ENCODE measurements at places on chromosomes 6 and 20. TPM values are rescaled to one million over a fixed set of nuclear protein-coding genes. Genes with fewer than 3 reads are reported as not detected.

GRCh38 chr6:121579478-121579877, 144.0 kb downstream of the GJA1 start:
- no peak for DNase-seq

- DNase-seq, result no peak
These were observed 154.5 kb upstream of the PRND start for GRCh38 chr20:4567170-4567569.

DNA sequence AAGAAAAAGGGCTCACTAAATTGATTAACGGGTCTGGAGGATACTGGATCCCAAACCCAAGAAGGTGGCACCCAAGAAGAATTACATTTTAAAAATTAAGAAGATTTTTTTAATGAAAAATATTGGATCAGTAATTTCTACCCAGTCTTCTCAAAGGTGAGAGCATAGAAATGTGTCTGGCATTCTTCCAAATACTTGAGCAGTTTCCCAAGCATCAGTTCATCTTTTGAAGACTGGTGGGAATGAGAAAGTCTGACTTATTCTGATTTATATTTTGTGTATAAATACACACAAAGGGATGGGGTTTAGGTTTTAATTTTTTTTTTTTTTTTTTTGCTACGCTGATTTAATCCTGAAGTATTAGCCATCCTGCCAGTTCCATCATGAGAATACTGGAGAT, 3.3 kb downstream of the MGME1 start:
- no peak for DNase-seq

The DNAH8 gene
- 0.24 TPM for total RNA-seq

GRCh38 chr6:43221046-43221972, 8.0 kb downstream of the DNPH1 start:
- DNase-seq, result no peak

- DNase-seq, result no peak
These were observed 336.3 kb upstream of the NOX3 start for GRCh38 chr6:155791891-155792290.

The MMP24 gene
- total RNA-seq, result 0.24 TPM

The WFDC12 gene
- total RNA-seq, result not detected

The GSTA1 gene
- total RNA-seq, result not detected

The PI16 gene
- total RNA-seq, result 16.1 TPM

- DNase-seq, result peak; percentile 50
These were observed 1.7 kb downstream of the NUDT3 start for GRCh38 chr6:34390531-34391472.

DNA sequence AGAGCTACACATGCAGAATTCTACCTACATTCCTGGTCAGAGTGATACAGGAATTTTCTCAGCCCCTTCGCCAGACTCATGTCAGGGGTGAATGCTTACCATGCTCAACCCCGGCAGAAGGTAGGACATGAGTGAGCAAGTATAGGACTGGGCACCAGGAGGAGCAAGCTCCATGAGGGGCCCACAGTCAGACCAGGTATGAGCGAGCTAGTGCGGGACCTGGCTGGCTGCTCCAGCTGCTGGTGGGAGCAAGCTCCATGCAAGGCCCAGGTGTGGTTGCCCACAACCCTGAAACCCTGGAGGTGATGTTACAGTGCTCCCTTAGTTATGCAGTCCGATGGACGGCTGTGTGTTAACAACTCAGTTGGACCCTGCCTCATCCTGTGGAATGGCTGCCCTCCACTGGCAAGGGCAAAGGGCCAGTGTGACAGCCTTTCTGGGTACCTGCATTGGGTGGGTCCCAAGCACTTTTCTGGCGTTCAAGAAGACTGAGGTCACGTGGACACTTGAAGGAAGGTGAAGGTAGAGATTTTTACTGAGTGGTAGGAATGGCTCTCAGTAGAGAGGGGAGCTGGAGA, 503.5 kb upstream of the CITED2 start:
- DNase-seq, result no peak

- no peak for DNase-seq
These were observed 360.3 kb downstream of the BTBD9 start for GRCh38 chr6:38279423-38279822.

DNA sequence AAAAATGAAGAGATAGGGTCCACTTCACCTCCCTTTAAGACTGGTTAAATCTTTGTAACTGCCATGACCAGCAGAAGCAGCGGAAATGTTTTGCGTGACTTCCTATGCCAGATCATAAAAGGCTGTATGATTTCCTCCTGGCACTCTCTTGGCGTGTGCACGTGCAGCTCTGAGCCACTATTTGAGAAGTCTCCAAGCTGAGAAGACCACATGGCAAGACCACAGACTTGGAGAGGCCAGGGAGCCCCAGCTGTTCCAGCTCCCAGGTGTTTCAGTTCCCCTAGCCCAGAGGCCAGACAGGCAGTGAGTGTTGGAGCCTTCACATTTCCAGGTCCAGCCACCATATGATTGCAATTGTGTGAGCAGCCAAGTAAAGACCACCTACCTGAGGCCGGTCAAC, 259.3 kb upstream of the RIN2 start:
- no peak for DNase-seq

GRCh38 chr20:53036992-53037391, 64.8 kb downstream of the TSHZ2 start:
- DNase-seq, result peak; percentile 43

DNA sequence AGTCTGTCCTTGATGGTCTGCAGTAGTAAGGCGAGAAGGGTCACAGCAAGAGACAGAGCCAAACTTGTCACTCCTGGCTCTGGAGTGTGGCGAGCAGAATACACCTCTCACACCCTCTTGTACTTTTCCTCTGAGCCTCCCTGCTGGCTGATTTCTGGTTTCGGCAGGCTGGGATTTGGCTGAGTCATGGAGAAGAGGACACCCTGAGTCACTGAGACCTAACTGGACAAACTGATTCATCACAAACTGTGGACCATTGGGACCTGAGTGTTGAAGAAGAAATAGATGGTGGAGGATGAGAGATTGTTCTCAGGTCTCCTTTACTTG, 101.7 kb downstream of the F13A1 start:
- no peak for DNase-seq

The MUCL3 gene
- 2.4 TPM for total RNA-seq

All from umbilical cord (tissue), 2 donors.